ENCODE measurements at places on chromosomes 16 and 17.

DNA sequence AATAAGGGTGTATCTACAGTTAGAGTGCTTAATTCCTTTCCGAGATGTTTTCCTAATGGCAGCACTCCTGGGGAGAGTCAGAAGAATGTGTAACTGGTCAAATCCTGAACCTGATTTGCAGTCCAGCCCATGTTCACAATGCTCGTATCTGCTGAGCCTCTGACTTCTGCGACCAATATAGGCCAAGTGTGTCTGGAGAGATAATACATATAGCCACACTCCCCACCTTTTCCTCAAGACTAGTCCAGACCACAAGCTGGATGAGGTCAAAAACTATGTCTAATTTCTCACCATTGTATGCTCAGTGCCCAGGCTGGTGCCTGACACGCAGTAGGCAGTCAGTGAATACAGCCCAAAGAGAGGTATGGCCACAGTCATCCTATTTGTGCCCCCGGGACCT, 58.0 kb downstream of the XYLT1 start:
- DNase-seq, result no peak

DNA sequence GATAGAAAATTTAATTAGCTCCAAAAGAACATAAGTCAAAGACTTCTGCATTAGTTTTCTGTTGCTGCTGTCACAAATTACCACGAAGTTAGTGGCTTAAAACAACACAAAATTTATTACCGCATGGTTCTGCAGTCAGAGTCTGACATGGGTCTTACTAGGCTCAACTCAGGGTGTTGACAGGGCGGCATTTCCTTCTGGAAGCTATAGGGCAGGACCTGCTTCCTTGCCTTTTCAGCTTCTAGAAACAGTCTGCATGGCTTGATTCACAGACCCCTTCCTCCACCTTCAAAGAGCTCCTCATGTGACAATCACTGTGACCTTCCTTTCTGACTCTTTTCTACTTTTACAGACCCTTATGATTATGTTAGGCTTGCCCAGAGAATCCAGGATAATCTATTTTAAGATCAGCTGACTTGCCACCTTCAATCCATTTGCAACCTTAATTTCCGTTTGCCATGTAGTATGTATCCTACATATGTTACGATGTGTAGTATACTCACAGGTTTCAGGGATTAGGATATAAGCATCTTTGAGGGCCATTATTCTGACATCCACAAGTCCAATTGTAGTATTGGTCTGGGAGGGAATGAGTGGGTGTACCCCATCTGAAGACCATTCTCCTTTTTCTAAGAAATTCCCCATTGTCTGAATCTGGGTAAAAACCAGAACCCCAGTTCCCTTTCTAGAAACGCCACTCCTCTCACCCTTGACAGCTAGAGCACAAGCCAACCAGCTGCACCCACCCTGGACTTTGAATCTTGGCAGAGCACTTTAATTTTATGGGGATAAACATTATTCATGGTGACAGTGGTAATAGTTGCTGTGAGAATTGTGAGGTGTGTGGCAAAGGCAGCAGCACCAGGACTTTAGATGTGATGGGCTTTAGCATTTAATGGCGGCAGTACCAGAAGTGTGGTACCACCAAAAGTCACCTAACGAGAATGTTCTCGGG, 265.5 kb downstream of the KCNJ2 start:
- no peak for DNase-seq

GRCh38 chr16:51407199-51407598, 256.1 kb upstream of the SALL1 start:
- DNase-seq, result no peak

GRCh38 chr16:72876221-72876620, 171.7 kb downstream of the ZFHX3 start:
- no peak for DNase-seq

- no peak for DNase-seq
Measured at GRCh38 chr17:72266112-72266775, 145.4 kb downstream of the SOX9 start.

GRCh38 chr17:62073993-62074392, 8.9 kb upstream of the MED13 start:
- DNase-seq, result no peak

GRCh38 chr17:55561973-55562495, 50.8 kb upstream of the SMIM36 start:
- no peak for DNase-seq

Data from T follicular helper cell (primary cell).